Stimulated activated CD4-positive, alpha-beta T cell treated with anti-CD3 and anti-CD28 coated beads, Interleukin-12 subunit alpha, Interleukin-12 subunit beta, amount 100 ng/mL, for 24 hours (primary cell): ENCODE measurements at places on chromosomes 5 and 9.
A peak's percentile ranks its signal among the peaks of the same experiment; 100 is the strongest.

GRCh38 chr9:116182876-116183275, 29.3 kb downstream of the PAPPA start:
- no peak for DNase-seq

GRCh38 chr9:133916159-133916541, 76.0 kb downstream of the VAV2 start:
- DNase-seq: no peak

- no peak for DNase-seq
Observed at GRCh38 chr9:16996901-16997491, 126.5 kb upstream of the BNC2 start.

GRCh38 chr9:85743275-85744128, 1.7 kb upstream of the AGTPBP1 start:
- DNase-seq: no peak

- no peak for DNase-seq
Observed at GRCh38 chr5:149765932-149766331, 35.8 kb downstream of the PPARGC1B start.

GRCh38 chr5:154403776-154404387, 41.9 kb upstream of the SAP30L start:
- DNase-seq: no peak

- DNase-seq: no peak
Observed at GRCh38 chr9:112162621-112163413, 12.3 kb downstream of the SUSD1 start.

- no peak for DNase-seq
Observed at GRCh38 chr9:128899566-128900322, 17.8 kb downstream of the LRRC8A start.

GRCh38 chr9:6931913-6932312, 174.1 kb downstream of the KDM4C start:
- peak; percentile 5 for DNase-seq

DNA sequence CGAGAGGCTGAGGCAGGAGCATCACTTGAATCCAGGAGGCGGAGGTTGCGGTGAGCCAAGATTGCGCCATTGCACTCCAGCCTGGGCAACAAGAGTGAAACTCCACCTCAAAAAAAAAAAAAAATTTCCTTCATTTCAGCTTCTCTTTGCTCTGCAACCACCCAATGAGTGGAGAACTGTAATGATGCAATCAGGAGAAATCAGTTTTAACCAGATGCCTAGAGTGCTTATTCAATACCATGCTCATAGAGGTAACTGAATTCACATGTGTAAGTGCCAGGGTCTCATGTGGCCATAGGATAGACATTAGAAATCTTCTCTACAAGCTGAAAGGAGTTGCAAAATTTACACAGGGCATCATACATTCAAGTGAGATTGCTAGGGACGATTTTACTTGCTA, 70.6 kb downstream of the HMHB1 start:
- no peak for DNase-seq
